ENCODE measurements at places on chromosomes 2 and 18. TPM values are rescaled to one million over a fixed set of nuclear protein-coding genes. Genes with fewer than 3 reads are reported as not detected.

Gene HOXD8
- total RNA-seq, result 15.5 TPM

Gene HOXD13
- total RNA-seq, result not detected

- DNase-seq, result no peak
Observed at GRCh38 chr2:207983641-207984042, 41.7 kb downstream of the PLEKHM3 start.

DNA sequence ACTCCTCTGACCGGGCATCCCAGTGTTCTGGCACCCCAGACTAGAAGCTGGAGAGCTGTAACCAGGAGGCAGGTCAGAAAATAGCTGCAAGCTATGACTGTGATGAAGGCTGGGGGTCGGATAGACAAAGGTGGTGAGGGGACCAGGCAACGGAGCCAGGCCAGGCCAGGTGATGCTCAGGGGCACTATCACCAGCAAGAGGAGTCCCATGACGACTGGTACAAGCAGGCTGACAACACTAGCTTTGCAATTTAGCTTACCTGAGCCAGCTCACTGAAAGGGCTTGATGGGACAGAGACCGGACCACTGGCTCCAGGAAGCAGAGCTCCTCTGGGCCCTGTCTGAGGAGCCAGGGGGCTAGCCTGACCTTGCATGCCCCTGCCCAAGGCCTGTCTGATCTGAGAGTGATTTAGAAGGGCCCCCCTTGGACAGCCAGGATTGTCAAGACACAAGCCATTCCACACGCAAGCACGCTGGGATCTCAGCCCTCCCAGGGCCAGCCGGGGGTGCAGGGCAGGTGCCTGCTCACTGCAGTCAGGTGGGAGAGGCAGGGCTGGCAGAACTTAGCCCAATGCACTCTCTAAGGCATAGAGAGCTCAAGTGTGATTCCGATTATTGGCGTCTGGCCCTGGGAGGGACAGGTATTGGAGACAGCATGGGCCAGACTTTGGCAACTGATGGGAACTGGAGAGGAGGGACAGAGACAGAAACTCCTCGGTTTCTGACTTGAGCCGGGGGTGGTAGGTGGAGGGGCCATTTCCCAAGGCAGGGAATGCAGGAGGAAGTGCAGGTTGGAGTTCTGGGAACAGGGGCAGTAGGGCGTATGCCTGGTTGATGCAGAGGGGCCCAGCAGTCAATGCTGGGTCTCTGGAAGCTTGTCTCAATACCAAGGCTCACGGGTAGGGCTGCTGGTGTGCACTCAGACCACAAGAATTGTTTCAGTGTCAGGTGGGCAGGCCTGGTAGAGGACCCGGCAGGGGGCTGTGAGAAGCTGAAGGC, 47.7 kb downstream of the MYO7B start:
- DNase-seq, result no peak

DNA sequence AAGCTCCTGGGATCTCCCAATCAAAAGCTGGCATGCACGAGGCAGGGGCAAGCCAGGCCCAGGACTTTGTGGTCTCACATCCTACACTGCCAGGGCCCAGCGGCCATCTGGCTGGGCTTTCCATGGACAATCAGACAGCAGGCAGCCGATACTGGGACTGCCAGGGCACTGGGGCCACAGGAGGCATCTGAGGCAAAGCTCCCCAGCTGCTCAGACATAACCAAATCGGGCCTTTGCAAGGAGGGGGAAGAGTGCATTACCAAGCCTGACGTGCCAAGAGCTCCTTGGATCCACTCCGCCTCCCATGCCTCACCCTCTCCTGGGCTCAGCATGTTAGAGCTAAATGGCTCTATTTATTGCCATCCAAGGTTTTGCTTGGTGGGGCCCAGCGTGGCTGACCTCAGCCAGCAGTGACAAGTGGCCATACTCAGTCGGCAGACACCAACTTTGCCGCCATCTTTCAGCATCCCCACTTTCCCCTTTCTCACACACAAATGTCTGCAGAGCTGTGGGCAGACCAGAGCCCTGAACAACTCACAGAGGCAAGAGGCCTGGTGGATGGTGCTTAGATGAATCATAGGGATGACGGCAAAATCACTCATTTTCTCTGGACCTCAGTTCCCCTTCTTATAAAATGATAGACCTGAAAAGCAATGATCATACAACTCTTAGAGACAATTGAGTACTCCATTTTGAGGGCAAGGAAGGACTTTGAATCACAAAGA, 200.8 kb downstream of the TTC32 start:
- no peak for DNase-seq
